ENCODE measurements at places on chromosomes 12 and 14.

GRCh38 chr12:9133216-9133916 is 17.6 kb upstream of the A2M start:
- DNase-seq: no peak

DNA sequence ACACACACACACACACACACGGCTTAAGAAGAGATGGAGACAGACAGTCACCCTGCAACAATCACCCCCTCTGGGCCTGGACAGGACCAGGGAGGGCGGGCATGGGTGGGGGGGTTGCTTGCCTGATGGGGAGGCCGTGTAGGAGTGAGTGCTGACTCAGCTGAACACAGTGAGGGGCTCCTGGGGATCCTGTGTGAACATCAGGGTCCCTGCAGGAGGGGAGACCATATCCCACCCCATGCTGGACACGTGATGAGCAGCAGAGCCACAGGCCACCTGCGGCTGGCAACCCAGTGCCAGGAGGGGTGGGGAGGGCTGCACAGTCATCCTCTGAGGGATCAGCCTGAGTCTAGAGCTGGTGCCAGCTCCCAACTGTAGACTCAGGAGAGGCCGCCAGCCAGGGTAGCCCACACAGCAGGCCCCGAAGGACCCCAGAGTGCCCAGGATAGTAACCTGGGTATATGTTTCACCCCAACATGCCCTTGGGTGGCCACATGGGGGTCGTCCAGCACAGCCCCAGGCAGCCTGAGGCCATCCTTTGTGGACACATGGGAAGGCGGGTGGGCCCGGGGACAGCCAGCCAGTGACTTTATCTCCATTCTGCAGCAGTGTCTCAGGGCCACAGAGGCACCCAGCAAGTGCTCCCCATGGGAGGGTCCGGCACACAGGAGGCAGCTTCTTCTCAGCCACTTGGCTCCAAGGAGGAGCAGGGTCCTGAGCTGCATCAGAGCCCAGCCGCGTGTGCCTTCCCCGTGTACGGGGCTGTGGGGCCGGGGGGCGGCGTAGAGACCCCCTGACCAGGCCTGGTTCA is 73.7 kb upstream of the SFSWAP start:
- DNase-seq: no peak

DNA sequence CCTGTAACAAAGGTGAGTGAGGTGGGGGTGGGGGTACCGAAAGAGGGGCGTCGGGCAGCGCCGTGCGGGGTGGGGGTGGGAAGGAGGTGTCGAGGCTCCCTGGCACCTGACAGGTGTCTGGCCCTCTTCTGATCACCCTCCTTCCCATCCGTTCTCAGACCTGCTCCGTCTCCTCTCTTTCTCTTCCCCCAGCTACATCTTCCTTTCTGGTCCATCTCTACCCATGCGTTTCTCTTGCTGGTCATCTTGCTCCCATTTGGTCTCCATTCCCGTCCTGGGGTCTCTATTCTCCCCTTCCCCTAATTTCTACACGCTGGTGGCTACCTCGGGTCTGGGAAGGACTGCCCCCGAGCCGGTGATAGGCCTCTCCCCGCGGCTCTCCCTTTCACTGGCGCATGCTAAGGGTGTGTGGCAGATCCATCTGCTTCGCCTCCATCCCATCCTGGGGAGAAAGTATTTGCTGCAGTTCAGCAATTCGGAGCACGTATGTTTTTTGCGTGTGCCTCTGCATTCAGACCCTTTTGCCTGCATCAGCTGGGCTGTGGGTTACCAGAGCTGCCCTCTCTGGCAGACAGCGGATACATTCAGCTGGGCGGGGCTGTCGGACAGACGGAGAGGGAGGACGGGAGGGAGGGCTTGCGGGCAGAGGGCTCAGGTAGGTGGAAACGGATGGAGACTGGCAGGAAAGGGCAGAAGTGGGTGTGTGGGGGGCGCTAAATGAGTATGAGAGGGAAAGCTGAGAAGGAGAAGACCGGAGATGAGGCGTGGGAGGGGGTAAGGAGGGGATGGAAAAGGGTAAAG is 730 bp downstream of the CLSTN3 start:
- DNase-seq: no peak

GRCh38 chr12:124437617-124438436 is 129.6 kb downstream of the NCOR2 start:
- no peak for DNase-seq

DNA sequence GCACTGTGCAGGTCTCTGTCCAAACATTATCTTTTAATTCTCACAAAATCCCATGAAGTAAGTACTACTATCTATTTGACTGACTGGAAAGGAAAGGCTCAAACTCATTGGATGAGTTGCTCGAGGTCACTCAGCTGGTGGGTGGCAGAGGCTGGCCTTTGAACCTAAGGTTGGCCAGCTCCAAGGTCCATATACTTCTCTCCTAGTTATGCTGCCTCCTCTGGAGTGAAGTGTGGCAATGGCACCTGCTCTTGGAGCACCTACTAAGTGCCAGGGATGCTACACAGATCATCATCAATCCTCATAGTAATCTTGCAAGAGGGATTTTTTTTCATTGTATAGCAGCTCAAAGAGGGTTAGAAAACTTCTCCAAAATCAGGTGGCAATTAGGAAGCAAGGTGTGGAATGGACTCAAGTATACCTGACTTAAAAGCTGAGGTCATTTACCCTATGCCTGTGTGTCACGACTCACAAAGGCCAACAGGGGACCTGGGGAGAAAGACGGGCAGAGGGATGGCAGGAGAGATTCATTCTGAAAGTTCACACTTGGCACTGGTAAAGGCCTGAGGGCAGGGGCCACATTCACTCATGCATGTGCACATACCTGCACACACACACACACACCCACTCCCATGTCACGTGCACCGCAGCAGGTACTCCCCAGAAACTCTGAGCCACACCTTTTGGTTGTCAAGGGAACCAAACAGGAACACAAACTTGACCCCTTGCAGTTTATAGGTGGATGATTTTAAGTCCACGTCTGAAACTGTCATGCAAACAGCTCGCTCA is 146.4 kb downstream of the FOXN3 start:
- DNase-seq: no peak

DNA sequence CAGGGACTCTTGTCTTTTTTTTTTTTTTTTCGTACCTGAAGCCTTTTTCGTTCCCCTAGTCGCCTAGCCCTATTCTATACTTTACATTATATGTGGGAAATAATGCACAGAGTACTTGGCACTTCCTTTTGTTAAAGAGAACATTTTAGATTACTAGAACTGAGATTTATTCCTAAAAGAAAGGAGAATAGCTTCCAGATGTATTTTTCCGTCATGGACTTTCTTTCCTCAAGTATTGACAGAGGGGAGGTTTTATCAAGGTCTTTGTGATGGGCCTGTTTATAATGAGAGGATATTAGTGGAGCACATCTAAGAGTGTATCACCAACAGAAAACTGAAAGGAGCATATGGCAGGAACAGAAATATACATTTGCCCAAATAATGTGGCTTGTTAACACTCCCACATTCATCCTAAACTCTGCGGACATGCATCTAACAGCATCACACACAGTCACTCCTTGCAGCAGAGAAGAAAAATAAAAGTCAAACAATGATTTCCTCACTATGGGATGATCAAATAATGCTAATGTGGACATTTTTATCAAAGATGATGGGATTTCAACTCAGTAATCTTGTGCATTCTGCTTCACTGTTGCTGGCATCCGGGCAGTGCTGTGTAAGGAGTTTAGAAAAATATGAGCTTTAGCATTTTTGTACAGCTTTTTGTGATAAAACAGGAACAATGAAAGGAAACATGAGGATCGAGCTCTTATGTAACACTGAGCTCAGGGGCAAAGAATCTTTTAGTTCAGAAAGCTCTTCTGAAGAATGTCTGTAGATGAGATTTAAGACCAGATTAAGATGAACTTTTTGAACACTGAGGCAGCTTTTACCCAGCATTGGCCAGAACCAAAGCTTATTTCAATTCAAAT is 183.1 kb downstream of the EGLN3 start:
- DNase-seq: no peak

GRCh38 chr14:105062048-105062433 is 3.2 kb downstream of the GPR132 start:
- no peak for DNase-seq

- DNase-seq: no peak
Measured at GRCh38 chr14:34700622-34701130, 13.7 kb downstream of the CFL2 start.

DNA sequence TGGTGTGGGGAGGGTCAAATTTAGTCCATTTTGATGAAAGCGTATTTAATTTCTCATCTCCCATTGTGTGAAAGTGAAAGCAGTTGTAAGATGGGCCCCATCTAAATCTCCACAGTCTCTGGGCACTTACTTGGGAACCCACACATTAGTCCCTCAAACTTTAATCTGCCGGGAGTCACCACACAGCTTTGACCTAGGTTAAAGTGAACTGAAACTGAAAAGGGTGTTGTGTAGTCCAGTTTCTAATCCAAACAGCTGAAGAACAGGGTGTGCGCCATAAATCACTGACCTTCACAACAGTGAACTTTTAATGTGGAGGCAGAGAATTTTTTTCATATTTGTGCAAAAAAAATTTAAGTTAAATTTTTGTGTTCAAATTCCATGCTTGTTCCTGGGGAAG is 48.4 kb upstream of the PTPRO start:
- no peak for DNase-seq

GRCh38 chr12:63934936-63935335 is 90.4 kb downstream of the SRGAP1 start:
- DNase-seq: no peak

DNA sequence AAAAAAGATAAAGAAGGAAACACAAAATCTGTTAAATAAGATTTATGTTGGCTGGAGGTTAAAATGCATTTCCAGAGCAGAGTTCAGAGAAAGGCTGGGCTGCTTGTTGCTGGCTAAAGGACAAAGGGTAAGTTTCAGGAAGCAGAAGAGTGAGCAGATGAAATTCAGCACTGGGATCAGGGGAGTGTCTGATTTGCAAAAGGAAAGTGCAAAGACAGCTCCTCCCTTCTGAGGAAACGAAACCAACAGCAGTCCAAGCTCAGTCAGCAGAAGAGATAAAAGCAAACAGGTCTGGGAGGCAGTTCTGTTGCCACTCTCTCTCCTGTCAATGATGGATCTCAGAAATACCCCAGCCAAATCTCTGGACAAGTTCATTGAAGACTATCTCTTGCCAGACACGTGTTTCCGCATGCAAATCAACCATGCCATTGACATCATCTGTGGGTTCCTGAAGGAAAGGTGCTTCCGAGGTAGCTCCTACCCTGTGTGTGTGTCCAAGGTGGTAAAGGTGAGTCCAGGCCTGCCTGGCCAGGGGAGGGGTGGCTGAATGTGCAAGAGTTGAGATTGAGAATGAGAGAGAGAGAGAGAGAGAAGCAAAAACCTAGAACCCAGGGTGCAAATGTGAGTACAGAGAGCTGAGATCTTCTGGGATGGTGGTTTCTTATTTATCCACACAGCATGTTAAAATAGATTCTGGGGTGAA is at the start of gene OAS1:
Gene OAS1 (plus strand): TSS at position 251 of the 703 bp plus-strand sequence. CDS start 78 bp downstream, at position 329.
- peak; percentile 94 for DNase-seq

DNA sequence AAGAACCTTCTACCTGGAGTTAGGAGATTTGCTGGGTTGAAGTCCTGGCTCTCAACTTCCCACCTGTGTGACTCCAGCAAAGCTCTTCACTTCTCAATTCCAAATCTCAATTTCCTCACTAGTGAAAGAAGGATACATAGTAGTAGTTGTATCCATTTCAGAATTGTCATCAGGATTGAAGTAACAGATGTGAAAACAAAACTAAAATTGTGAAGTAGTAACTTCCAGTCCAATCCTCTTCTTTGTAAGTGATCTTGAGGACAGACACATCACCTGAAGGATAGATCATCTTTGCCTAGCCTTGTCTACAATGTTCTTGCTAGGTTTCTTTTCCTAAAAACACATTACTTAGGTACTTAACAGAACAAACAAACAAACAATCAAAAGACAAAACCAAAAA is 1.2 kb upstream of the LRRK2 start:
- peak; percentile 85 for DNase-seq

DNA sequence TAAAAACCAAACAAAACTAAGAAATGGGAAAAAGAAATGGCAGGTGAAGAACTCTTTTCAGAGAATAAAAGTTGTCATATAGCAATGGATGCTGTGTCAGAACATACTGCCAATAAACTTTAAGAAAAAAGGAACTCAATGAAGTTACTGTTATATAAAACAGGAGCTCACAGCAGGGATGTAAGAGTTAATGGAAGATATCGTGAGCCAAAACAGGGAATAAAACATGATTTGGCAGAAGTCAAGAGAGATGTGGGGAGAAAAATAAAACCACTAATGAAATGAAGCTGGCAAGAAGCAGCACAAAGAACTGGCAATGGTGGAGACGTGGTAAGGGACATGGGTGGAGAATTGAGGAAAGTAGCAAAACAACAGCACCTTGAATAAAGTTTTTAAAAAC is 61.0 kb downstream of the TAOK3 start:
- DNase-seq: no peak

DNA sequence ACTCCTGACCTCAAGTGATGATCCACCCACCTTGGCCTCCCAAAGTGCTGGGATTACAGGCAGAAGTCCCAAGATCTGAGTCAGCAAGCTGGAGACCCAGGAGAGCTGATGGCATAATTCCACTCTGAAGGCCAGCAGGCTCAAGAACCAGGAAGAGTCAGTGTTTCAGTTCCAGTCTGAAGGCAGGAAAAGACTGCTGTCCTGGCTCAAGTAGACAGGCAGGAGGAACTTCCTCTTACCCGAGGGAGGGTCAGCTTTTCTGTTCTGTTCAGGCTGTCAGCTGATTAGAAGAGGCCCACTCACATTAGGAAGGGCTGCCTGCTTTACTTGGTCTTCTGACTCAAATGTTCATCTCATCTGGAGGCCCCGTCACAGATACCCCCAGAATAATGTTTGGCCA is 206.0 kb upstream of the MYL2 start:
- peak; percentile 83 for DNase-seq

DNA sequence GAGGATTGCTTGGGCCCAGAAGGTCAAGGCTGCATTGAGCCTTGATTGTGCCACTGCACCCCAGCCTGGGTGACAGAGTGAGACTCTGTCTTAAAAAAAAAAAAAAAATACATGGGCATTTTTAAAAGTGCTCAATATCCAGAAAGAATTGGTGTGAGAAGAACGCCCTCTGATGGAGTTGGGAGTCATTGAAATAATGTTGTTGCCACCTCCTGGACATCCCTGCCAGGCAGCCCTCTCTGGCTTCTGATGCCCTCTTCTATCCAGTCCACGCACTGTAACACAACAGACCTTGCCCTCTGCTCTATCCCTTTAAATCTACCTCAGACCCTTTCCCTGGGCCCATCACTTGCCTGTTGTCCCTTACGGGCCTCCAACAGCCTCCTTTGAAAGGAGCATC is 4.9 kb downstream of the PTGDR start:
- DNase-seq: peak; percentile 24

- DNase-seq: no peak
Measured at GRCh38 chr12:81080431-81080983, 2.6 kb downstream of the ACSS3 start.

GRCh38 chr14:105094193-105094907 is 29.1 kb upstream of the GPR132 start:
- DNase-seq: no peak

- DNase-seq: no peak
Measured at GRCh38 chr14:100585448-100586152, 1.6 kb downstream of the BEGAIN start.

Measured in inflammatory macrophage treated with lipopolysaccharide for 4 hours (primary cell).